Left colon (tissue), 2 donors: ENCODE measurements at places on chromosomes 6 and 20.

- DNase-seq, result no peak
These were observed 236.5 kb downstream of the CDKAL1 start for GRCh38 chr6:20770773-20771172.

GRCh38 chr6:148972481-148972880, 225.7 kb downstream of the UST start:
- DNase-seq, result peak; percentile 73

DNA sequence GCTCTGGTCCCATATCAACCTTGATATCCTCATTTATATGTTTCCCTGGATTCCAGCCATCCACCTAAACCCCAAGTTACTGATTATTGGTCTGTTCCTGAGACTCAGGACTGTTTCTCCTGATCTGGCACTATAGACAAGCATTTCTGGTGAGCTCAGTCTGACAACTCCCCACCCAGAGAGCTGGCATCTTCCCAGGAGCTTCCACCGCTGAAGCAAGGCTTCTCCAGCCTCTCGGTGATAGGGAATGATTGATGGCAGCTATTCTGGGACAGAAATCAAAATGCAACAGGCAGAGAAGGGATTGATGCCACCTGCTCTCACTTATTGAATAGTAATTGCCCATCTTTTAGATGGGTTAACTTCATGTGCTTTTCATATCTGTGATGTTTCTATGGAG, 169.7 kb upstream of the GGTLC1 start:
- DNase-seq, result no peak

- DNase-seq, result no peak
These were observed 60.4 kb upstream of the QKI start for GRCh38 chr6:163354085-163354484.

- no peak for DNase-seq
These were observed 9.3 kb upstream of the ID4 start for GRCh38 chr6:19827903-19828302.

DNA sequence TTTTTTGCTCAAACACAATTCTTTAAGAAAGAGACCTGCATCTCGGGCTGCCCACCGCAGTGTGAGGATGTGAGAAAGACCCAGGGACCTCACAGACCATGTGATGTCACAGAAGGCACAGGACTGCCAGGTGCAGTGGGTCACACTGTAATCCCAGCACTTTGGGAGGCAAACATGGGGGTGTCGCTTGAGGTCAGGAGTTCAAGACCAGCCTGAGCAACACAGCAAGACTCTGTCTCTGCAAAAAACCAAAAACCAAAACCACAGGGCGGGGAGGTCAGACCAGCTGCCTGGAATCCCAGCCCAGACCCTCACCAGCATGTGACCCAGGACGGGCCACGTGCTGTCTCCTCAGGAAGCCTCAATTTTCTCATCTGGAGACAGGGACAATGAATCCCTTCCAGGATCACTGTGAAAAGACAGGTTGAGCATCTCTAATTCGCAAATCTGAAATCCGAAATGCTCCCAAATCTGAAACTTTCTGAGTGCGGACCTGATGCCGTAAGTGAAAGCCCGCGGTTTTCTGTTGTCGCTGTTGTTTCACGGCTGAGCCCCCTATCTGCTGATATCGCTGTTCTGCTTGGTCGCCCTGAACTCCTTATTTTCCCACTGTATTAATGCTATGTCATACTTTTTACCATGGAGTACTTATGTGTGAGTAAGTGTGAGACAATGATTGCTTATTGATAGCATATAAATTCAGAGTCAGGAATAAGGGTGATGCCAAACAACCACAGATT, 159.5 kb upstream of the PTPN1 start:
- DNase-seq, result no peak

GRCh38 chr6:25883536-25883935, 9.5 kb upstream of the SLC17A3 start:
- no peak for DNase-seq

GRCh38 chr6:41531591-41532582, 14.3 kb upstream of the FOXP4 start:
- no peak for DNase-seq

DNA sequence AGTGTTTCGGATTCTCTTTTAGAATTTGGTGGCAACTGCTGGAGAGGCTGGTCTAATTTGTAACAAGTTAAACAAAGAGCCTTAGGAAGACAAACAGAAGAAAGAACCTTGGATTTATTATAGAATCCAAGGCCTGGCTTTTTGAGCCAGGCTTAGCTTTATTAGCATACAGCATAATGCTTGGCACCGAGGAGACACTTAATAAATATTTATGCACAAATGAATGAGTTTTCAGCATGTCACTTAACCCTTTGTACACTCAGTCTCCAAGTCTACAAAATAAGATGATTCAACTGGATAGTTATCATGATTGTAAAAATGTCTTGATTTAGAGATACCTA, 38.2 kb upstream of the AFDN start:
- no peak for DNase-seq

GRCh38 chr6:55528624-55529023, 50.4 kb downstream of the HMGCLL1 start:
- DNase-seq, result peak; percentile 5

GRCh38 chr6:80133020-80133419, 26.5 kb downstream of the BCKDHB start:
- peak; percentile 87 for DNase-seq
